Activated naive CD8-positive, alpha-beta T cell treated with anti-CD3 and anti-CD28 coated beads for 36 hours (primary cell): ENCODE measurements at places on chromosomes 2 and 18. TPM values are rescaled to one million over a fixed set of nuclear protein-coding genes. Genes with fewer than 3 reads are reported as not detected.

- H3K36me3 ChIP-seq = no peaks in the 10 kb centered on the region
- H3K27me3 ChIP-seq = peaks cover 12% of the 10 kb centered on the region
- H3K4me1 ChIP-seq = no peaks in the 10 kb centered on the region
- H3K27ac ChIP-seq = no peak overlapping the region
Measured at GRCh38 chr2:69168144-69168813, 155.3 kb downstream of the ANTXR1 start.

GRCh38 chr2:38534746-38535403, 67.9 kb downstream of the HNRNPLL start:
- DNase-seq = no peak
- no peak overlapping the region for H3K4me3 ChIP-seq
- peaks cover 31% of the 10 kb centered on the region for H3K27me3 ChIP-seq
- H3K27ac ChIP-seq = no peak overlapping the region
- no peaks in the 10 kb centered on the region for H3K4me1 ChIP-seq

DNA sequence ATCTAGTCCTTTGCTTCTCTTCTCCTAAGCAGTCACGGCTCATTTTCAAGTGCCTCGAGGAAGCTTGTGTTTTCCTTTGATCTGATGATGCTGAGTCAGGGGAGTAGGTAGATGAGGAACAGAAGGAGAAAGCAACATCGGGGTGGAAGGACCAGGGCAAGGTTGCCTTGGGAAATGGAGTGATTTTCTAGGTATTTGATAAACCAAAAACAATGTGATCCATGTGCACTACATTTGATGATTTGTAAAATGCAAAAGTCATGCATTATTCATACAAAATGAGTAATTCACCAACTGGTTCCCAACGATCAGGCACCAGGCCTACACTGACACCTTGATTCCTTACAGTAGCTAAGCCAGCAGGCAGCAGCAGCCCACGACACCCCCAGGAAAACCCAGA, 205.3 kb downstream of the ANAPC1 start:
- no peak overlapping the region for H3K27ac ChIP-seq
- H3K36me3 ChIP-seq = no peaks in the 10 kb centered on the region
- H3K4me1 ChIP-seq = peaks cover 4% of the 10 kb centered on the region
- no peaks in the 10 kb centered on the region for H3K27me3 ChIP-seq
- no peak overlapping the region for H3K4me3 ChIP-seq
- no peak for DNase-seq

GRCh38 chr2:118697781-118698180, 149.7 kb downstream of the EN1 start:
- H3K4me3 ChIP-seq = no peak overlapping the region
- no peak for DNase-seq
- peaks cover 17% of the 10 kb centered on the region for H3K27me3 ChIP-seq
- H3K4me1 ChIP-seq = no peaks in the 10 kb centered on the region
- no peaks in the 10 kb centered on the region for H3K36me3 ChIP-seq

DNA sequence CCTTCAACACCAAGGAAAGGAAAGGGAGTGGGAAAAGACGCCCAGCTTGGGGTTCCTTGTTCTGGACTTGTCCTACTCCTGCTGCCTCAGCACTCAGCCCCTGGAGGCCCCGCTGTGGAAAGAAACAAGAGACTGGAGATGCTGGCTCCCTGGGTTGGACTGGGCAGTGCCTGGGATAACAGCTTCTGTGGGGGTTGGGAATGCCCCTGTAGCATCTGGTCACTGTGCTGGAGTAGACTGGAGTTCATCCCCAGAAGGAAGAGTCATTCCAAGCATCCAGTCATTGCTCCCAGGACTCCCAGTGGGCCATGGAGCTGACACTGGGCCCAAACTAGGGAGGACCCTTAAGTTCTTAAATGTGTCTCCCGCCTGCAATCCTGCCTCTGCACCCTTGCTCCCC, 129.3 kb upstream of the HAAO start:
- no peaks in the 10 kb centered on the region for H3K27me3 ChIP-seq
- H3K36me3 ChIP-seq = no peaks in the 10 kb centered on the region
- no peak for DNase-seq
- no peak overlapping the region for H3K4me3 ChIP-seq

DNA sequence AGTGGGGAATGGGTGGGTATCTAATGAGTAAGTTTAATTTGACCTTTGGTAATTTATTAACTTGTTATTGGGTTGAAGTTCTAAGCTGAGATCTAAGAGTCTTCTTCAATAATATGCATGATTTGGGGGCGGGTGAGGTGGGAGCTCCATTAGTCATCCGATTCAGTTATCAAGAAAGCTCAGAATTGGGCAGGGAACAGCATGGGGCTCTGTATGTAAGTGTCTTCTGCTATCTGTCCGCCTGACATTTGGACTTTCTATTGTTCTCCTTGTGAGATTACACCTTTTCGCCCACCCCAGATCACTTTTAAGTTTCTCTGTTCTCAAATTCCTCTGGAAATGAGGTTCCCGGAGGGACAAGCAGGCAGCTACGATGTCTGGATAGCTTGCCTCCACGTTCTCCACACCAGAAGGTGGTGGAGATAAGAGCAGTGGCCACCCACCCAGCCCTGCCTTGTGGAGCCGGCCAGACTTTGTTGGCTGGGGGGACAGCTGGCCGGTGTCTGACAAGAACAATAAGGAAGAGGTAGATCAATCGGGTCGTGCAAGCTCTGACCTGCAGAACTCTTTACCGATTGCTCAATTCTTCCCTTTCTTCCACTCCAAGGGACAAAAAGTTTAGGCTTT, 75.5 kb upstream of the GATA6 start:
- no peak overlapping the region for H3K27ac ChIP-seq
- DNase-seq = no peak
- no peaks in the 10 kb centered on the region for H3K36me3 ChIP-seq
- no peaks in the 10 kb centered on the region for H3K4me1 ChIP-seq
- H3K27me3 ChIP-seq = no peaks in the 10 kb centered on the region

GRCh38 chr2:24855022-24855622, 61.9 kb downstream of the CENPO start:
- H3K27me3 ChIP-seq = no peaks in the 10 kb centered on the region
- no peak overlapping the region for H3K27ac ChIP-seq
- DNase-seq = no peak
- H3K36me3 ChIP-seq = peaks cover 17% of the 10 kb centered on the region
- no peaks in the 10 kb centered on the region for H3K4me1 ChIP-seq
- no peak overlapping the region for H3K4me3 ChIP-seq

DNA sequence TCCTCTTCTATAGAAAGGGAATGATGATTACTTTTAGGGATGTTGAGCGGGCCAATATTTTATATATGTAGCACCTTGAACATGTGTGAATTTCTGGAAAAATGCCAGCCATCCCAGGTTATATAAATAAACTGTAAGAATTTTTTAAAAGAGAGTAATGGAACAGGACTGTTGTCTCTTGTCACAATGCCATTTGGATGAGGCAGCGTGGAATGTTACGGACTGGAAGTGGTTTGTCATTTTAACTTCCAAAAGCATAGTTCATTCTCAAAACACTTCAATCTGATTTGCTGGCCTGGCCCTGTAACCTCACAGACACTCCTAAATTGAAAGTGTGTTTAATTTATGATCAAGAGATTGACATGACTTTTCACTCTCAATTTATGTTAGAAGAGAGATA, 70.8 kb downstream of the TPGS2 start:
- H3K4me3 ChIP-seq = no peak overlapping the region
- DNase-seq = no peak
- H3K36me3 ChIP-seq = no peaks in the 10 kb centered on the region
- no peaks in the 10 kb centered on the region for H3K4me1 ChIP-seq
- H3K27ac ChIP-seq = no peak overlapping the region

DNA sequence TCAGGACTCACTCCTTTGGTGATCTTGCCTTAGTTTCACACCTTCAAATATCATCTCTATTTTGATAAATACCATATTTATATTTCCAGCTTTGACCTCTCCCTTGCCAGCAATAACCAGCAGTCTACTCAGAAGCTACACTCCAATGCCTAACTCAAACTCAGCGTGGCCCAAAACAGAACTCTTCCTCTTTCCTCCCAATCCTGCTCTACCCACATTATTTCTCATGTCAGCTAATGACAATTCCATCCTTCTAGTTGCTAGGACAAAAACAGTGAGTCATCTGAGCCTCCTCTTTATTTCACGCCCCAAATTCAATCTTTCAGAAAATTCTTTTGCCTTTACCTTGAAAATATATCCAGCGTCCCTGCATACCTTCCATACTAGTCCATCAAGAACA, 23.5 kb downstream of the CYRIA start:
- no peak for DNase-seq
- peaks cover 4% of the 10 kb centered on the region for H3K4me1 ChIP-seq
- H3K27me3 ChIP-seq = no peaks in the 10 kb centered on the region
- H3K27ac ChIP-seq = no peak overlapping the region
- no peak overlapping the region for H3K4me3 ChIP-seq

DNA sequence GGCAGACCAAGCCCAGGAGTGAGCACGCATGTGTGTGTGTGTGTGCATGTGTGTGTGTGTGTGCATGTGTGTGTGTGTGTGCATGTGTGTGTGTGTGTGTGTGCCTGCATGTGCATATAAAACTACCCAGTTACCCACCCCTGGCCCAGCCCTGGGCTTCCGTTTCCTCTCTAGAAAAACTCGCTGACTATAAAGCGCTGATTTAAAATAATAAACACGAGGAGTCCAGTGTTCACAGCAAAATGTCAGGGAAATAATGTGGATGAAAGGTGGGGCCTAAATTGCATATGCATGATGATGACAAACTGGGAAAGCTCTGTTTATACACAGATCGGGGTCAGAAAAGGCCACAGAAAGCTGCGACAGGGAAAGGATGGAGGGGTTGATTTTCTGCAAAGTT, 7.5 kb downstream of the ADCY3 start:
- H3K27ac ChIP-seq = no peak overlapping the region
- no peak for DNase-seq
- H3K27me3 ChIP-seq = no peaks in the 10 kb centered on the region
- H3K4me1 ChIP-seq = peaks cover 18% of the 10 kb centered on the region
- H3K36me3 ChIP-seq = peaks cover 47% of the 10 kb centered on the region

DNA sequence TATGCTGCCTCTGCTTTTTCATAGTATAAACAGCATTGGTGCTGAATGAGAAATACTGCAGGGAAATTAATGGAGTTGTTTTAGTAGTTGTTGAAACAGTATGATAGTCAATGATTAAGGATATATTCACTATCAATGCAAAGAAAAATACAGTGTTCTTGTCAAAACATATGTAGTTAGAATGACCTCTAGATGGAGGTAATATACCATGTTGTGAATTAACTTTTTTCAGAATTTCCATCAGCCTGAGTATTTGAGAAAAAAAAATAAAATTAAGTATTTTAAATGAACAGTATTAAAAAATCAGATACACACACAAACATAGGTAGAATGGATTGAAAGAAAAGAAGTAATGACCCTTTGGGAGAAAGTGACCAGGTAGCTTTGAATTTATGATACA, 59.5 kb downstream of the RMDN2 start:
- H3K4me1 ChIP-seq = peaks cover 7% of the 10 kb centered on the region
- no peak overlapping the region for H3K4me3 ChIP-seq
- DNase-seq = no peak
- H3K27me3 ChIP-seq = no peaks in the 10 kb centered on the region

DNA sequence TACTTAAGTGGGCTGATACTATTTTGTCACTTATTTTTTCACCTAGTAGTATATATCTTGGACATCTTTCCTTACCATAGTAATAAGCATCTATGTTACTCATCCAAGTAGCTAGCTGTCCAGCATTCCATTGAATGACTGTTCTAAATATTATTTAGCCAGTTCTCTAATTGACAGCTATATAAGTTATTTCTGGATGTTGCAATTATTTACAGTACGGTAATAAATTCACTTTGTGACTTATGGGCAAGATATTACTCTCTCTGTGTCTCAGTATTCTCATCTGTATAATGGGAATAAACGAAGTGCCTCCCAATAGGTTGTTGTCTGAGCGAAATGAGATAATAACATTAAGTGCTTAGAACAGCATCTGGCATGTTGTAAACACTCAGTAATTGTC, 46.6 kb upstream of the AGAP1 start:
- H3K27ac ChIP-seq = no peak overlapping the region
- H3K27me3 ChIP-seq = peaks cover 16% of the 10 kb centered on the region

DNA sequence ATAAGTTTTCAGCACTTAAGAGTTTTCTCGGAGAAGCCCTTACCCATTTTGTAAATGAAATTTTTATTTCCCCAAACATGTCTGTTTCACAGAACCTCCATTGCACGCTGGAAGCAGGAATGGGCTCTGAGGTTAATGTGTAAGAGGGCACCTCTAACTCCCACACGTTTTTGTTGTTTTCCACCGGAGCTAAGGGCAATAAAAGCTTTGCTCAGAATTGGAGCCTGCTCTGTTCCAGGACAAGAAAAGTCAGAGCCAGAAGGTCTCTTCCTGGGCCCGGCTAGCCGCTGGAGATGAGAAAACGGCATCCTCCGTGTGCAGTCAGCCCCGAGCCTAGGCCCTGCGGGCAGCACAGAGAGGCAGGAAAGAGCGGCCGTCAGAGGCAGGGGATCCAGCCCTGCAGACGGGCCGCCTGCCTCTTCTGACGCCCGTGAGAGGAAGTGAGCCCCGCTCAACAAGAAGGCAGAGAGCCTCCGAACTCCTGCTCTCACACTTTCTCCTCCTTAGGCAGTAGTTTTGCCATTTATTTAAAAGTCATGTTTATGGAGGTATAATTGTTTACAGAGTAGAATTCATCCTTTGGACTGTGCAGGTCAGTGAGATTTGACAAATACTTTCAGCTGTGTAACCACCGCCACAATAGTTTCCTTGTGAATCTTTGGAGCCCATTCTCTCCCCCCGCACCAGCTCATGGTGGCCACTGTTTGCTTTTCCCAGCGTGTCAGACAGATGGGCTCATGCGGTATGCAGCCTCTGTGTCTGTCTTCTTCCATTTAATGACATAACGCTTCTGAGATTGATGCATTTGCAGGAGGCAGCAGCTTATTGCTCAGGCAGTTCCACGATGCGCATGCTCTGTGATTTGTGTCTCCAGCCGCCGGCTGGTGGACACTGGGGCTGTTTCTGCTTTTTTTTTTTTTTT, 117.3 kb downstream of the GALR1 start:
- H3K4me1 ChIP-seq = no peaks in the 10 kb centered on the region
- no peak overlapping the region for H3K27ac ChIP-seq
- no peaks in the 10 kb centered on the region for H3K36me3 ChIP-seq
- H3K4me3 ChIP-seq = no peak overlapping the region
- DNase-seq = no peak

RTKN gene
- 1.8 TPM for total RNA-seq

CTLA4 gene
- 45.6 TPM for total RNA-seq

DSG4 gene
- not detected for total RNA-seq

DTNA gene
- 0.66 TPM for total RNA-seq

DSG1 gene
- total RNA-seq = not detected

EMILIN1 gene
- total RNA-seq = 0.62 TPM

LIMS3 gene
- 0.72 TPM for total RNA-seq

MRPL53 gene
- 105 TPM for total RNA-seq

FOXI3 gene
- not detected for total RNA-seq

DOCK10 gene
- total RNA-seq = 159 TPM

RHBDD1 gene
- 29.1 TPM for total RNA-seq

ANXA4 gene
- total RNA-seq = 15.6 TPM

ELP2 gene
- total RNA-seq = 98.2 TPM

ITGB1BP1 gene
- 180 TPM for total RNA-seq

CCDC74A gene
- total RNA-seq = 8.2 TPM

SP110 gene
- 87.6 TPM for total RNA-seq
